ENCODE measurements at places on chromosomes 5 and 9. TPM values are rescaled to one million over a fixed set of nuclear protein-coding genes. Genes with fewer than 3 reads are reported as not detected.

Gene INSL4
- not detected for total RNA-seq

Gene SPINK6
- not detected for total RNA-seq

Gene CARD9
- total RNA-seq = 6.1 TPM

Gene SLC25A48
- not detected for total RNA-seq

Gene SPACA9
- total RNA-seq = 1.3 TPM

Gene TMEM174
- not detected for total RNA-seq

Gene ELL2
- 159 TPM for total RNA-seq

Gene TMEM252
- total RNA-seq = not detected

Gene ALDH7A1
- total RNA-seq = 2.4 TPM

Gene CDC25C
- total RNA-seq = 19.7 TPM

Gene PRRX2
- total RNA-seq = 0.32 TPM

Gene LCN1
- total RNA-seq = not detected

Gene LCN9
- total RNA-seq = not detected

Gene SLC46A2
- total RNA-seq = not detected

Gene ANGPTL2
- not detected for total RNA-seq

Gene ZCCHC7
- total RNA-seq = 19.8 TPM

Gene PCSK5
- total RNA-seq = 1.6 TPM

Gene PCDHGB1
- not detected for total RNA-seq

Gene ETF1
- total RNA-seq = 73.0 TPM

Gene GRIA1
- not detected for total RNA-seq

Gene LRSAM1
- total RNA-seq = 33.5 TPM

Gene SNX2
- 38.3 TPM for total RNA-seq

Gene EIF4E1B
- total RNA-seq = not detected

Gene SHISAL2B
- not detected for total RNA-seq

Gene STX17
- 20.1 TPM for total RNA-seq

Gene SHOC1
- total RNA-seq = not detected

Gene PCDHGA11
- total RNA-seq = 0.09 TPM

Gene ANKRD18A
- total RNA-seq = 16.0 TPM

Gene IL4
- total RNA-seq = not detected

Gene OCLN
- total RNA-seq = 4.4 TPM

Gene ZBTB34
- 5.0 TPM for total RNA-seq

Gene FGF1
- total RNA-seq = not detected

Gene SLC36A2
- not detected for total RNA-seq
